ENCODE measurements at places on chromosomes 4 and X.
A peak's percentile ranks its signal among the peaks of the same experiment; 100 is the strongest.

GRCh38 chr4:75048208-75048879 lies 115.4 kb downstream of the PARM1 start:
- DNase-seq, result no peak

DNA sequence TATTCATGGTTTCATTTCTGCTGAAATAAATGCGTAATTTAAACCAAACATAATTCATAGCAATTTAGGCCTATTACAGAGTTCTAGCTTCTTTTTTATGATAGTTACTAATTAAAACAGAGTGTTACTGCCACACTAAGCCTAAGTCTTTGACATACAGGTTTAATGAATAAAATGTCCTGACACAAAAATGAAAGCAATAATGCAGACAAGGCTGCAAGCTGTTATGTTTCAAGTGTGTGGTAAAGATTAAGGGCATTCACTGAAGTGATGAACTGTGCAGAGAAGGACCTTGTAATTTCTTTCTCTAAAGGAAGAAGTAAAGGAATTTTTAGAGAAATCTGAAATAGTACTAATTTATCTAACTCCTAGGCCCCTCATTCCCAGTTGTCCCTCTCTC lies 2.9 kb downstream of the NDNF start:
- no peak for DNase-seq

DNA sequence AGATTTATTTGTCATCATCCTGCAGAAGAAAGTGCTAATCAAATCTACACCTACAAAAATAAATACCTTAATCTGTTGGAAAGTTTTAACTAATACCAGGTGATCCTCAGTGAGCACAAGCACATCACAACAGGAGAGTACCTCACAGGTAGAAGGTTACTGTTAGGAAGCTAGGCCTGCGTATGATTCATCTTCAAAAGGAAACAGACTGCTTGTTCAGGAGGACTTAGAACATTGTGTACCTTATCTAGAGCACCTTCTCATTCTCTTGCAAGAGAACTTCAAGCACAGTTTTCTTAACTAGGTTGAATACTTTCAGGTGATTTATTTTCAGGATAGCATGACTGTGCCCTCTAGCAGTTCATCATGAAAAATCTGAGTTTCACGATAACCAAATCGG lies 54.2 kb downstream of the MND1 start:
- no peak for DNase-seq

DNA sequence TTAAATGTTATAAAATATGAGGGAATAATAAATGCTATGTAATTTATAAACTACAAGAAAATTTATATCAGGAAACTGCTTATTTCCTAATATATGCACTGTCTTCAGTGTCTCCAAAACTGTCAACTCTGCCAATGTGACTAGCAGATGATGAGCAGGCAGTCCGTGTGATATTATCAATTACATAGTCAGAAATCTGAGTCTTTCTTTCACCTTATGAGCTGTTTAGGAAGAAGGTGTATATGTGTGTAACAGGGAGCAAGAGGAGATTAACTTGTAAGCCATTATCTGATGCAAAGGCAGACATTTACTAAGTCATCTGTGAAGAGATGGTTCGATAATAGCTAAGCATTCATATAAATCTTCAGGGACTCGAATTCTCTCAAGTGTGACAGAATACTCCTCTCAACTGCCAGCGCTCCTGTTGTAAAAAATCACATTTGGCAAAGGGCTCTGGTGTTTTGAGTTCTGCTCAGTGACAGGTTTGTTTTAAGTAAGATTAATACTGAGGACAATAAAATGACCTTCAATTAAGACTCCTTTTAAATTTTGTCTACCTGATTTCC lies 79.7 kb downstream of the SNCA start:
- DNase-seq, result no peak

GRCh38 chrX:101745046-101745445 lies 85.4 kb upstream of the ARMCX2 start:
- DNase-seq, result no peak

- no peak for DNase-seq
Measured at GRCh38 chr4:89509708-89510281, 202.2 kb upstream of the GPRIN3 start.

GRCh38 chr4:41533680-41534079 lies 4.3 kb upstream of the LIMCH1 start:
- DNase-seq, result no peak

DNA sequence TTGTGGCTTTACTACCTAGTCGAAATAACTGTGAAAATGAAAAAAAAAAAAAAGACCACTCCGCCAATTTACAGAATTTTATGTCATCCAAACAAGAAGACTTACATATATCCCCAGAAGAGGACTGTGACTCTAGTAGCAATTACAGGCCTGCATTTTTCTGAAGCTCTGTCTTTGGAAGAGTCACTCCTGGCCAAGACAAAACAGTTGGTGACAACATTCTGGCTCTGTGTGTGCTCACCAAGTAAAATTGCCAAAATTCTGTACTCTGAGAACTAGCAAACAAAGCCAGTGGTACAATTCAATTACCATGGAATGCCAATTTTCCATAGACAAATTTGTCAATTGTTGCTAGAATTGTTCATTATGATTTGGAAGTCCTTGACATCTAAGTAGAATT lies 311.1 kb downstream of the PDGFC start:
- no peak for DNase-seq

- DNase-seq, result no peak
Measured at GRCh38 chr4:19010761-19011160, 989.2 kb upstream of the LCORL start.

- peak; percentile 68 for DNase-seq
Measured at GRCh38 chrX:323721-324628, 5.4 kb upstream of the GTPBP6 start.

GRCh38 chr4:146462251-146462650 lies 59.5 kb downstream of the SLC10A7 start:
- DNase-seq, result no peak

DNA sequence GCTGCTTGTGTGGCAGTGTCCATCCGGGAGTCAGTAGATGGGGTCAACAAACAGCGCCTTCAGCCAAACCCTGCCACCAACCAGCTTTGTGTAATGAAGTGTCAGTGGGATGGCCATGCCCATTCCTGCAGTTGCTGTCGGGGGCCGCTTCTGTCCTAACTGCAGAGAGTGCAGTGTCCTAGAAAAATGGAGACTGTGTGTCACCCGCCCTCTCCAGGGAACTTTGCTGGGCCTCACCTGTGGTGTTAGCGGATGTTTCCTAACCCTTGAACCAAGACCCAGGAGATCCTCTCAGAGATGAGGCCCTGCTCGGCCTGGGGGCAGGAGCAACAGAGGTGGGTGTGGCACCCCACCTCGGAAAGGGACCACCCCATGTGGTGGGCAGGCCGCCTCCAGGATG lies 35.3 kb upstream of the HGFAC start:
- DNase-seq, result no peak

- no peak for DNase-seq
Measured at GRCh38 chr4:81673961-81674360, 202.3 kb upstream of the RASGEF1B start.

DNA sequence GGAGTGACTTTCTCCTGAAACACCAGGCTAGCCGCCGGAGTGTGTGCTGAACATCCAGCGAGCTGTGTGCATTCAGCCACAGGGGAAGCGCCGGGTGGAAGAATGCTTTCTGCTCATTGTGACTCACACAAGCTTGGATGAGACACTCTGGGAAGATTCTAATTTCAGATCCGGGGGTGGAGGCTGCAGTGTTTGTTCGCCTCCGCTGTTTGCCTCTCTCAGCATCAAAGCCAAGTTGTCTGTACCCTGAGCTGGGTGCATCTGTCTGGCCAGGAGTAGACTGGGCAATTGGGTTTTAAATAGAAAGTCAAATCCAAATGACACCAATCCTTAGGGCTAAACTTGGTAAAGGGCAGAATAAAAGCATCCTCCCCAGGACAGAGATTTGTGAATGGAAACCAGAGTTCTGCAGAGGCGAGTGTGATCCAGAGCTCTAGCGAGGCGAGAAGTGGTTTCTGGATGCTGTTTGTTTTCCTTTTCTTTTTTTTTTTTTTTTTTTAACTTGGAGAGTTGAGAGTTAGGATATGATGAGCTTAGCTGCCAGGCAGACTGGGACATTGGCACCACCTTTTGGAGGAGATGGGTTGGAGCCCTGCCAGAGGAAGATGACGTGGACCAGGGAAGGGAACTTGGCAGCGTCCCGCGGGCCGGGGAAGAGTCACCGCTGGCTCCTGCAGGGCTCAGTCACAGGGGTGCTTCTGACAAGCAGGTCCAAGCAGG lies 196.0 kb upstream of the PSAPL1 start:
- DNase-seq, result no peak

DNA sequence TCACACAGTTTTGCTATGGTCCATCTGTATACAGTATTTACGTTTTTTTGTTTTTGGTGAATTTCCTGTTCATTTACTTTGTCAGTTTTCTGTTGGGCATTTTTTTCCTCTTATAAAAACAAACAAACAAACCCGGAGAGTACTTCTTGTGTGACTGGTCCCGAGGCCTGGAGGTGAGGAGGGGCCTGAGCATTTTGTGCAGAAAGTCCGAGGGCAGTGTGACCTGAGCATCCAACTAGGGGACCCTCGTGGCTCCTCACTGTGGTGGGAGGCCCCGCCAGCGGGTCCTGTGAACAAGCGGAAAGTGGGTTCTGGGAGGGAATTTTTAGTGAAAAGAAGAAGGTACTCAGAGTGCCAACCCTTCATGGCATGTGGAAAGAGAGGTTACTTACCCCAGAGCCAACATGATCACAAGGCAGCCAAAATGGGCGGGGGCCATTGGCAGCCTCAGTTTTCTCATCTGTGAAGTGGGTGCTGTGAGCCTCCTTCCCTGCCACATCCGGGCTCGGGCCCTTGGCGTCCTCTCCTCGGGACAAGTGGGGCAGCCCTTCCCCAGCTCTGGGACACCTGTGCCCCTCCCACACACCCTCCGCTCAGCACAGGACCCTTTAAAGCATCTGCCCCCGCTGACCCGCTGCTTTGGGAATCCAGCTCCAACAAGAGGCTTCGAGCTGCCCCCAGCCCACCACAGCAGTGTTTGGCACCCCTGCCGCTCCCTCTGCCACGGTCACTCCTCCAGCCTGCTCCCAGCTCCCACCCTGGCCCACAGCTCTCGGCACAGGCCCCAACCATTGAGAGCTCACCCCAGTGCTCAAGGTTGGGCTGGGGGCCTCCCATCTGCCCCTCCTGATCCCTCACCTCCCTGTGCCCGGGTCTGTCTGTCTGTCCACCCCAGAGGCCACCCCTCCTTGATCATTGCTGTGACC lies 22.8 kb upstream of the GPR78 start:
- no peak for DNase-seq

DNA sequence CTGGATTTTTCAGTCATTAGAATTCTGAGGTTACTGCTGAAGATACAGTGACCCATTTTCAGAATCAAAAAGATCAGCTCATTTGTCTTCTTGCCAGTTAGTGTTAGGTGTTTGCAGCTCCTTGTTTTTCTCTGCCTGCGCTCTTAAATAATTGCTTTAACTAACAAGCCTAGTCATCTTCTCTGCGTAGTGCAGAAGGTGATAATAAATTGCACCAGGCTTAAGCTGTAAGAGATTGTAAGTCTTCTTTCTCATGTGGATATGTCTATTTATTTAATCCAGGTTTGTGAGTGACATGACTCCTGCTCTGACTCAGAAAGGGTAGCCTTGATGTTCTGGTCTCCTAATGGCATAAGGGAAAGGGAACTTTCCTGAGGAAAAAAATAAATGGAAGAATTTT lies 167.2 kb downstream of the CEP135 start:
- peak; percentile 45 for DNase-seq

DNA sequence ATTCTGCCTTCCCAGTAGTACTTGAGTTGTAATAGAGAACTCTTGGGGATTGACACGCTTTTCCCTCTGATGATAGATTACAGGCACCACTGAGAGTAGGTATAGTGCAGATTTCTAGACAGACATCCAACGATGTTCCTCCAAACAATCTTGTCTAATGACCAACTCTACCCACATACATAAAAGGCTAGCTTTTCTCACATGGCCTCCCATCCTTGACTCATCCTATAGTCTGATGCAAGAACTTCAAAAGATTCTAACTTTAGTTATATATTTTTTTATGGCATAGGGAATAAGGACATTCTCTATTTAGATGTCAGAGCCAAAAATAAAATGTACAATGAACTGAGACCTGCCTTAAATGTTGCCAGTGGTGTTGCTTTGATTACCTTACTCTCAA lies 60.9 kb downstream of the GLRA2 start:
- DNase-seq, result no peak

GRCh38 chr4:150769845-150770244 lies 187.9 kb downstream of the MAB21L2 start:
- DNase-seq, result no peak

DNA sequence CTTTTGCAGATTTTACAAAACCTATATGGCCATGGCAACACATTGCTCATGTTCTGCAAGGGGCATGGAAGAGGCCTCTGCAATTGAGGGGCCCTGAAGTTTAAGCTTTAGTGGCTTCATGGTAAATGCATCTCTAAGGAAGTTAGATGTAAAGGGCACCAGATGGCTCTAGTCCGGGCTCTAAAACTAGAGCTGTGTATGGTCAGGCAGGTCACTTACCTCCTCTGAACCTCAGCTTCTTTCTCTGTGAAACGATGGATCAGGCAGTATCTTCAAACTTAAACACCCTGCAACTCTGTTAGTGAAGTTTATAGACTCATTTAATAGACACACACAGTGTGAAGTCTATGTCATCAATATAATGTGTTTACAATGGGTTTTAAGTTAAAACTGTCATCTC lies 10.0 kb downstream of the MAGEB17 start:
- no peak for DNase-seq

DNA sequence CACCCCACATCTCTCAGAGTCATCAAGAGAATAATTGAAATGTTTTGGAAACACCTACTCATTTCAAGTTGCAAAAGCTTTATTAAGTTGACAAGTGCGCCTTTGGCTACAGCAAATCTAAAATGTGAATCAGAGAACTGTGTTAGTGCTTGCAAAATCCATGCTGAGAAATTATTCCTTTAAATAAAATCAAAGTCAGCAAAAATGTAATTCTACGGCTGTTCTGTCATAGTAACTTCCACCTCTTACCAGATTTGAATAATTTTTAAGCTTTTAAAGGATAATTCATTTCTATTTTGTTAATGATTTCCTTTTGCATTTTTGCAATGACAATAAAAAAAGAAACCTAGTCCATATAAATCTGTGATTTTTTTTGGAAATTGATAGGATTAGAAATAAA lies 1779.1 kb downstream of the STIM2 start:
- DNase-seq, result no peak

DNA sequence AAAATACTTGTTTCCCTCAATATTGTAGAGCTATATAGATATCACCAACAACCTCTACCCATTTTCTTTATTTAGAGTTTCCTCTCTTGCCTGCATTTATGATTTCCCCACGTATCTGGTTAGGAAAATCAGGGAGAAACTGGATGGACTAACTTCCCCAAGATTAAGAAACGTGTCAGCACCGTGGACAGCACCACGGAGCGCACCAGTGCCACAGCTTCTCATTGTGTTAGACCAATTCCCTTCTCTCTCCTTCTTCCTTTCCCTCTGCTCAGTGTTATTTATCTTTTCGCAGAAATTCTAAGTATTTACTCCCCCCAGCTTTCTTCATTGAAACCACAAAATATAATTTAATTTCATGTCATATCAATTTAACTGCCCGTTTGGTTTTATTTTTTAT lies 568.6 kb upstream of the BOD1L1 start:
- peak; percentile 15 for DNase-seq

DNA sequence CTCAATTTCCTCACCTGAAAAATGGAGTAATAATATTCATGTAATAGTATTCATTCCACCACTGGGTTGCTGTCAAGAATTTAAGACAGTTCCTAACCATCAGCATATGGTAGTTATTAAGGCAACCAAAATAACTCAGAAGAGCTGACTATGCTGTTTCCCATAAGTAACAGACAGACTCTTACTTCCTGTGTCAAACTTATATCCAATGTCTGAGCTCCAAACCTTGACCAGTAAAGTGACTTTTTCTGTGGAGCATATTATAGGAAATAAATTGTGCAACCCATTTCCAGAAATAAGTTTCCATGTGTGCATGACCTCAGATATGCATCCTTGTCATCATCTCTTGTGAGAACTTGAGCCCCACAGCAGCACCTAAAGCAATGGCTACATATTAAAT lies 78.8 kb downstream of the HADH start:
- DNase-seq, result no peak
